KBM-7 (cell line): ENCODE measurements at places on chromosomes 3 and 15.
A peak's percentile ranks its signal among the peaks of the same experiment; 100 is the strongest.

DNA sequence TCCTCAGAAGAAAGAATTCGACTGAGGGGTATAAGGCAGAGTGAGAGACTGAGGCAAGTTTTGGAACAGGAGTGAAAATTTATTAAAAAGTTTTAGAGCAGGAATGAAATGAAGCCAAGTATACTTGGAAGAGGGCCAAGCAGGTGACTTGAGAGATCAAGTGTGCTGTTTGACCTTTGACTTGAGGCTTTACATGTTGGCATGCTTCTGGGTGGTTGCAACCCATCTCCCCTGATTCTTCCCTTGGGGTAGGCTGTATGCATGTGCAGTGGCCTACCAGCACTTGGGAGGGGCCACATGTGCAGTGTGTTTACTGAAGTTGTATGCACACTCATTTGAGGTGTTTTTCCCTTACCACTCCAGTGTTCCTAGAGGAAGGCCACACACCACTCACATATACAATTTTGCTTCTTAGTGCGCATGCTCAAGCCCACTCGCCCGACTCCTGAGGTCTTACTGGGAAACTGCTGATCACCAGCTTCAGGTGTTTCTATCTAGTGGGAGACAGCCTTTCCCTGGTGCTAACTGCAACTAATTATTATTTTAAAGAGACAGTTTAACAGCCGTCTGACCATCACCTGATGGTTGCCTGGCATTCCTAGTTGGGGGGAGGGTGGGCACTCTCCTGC is 61.5 kb upstream of the CADPS start:
- no peak for DNase-seq

DNA sequence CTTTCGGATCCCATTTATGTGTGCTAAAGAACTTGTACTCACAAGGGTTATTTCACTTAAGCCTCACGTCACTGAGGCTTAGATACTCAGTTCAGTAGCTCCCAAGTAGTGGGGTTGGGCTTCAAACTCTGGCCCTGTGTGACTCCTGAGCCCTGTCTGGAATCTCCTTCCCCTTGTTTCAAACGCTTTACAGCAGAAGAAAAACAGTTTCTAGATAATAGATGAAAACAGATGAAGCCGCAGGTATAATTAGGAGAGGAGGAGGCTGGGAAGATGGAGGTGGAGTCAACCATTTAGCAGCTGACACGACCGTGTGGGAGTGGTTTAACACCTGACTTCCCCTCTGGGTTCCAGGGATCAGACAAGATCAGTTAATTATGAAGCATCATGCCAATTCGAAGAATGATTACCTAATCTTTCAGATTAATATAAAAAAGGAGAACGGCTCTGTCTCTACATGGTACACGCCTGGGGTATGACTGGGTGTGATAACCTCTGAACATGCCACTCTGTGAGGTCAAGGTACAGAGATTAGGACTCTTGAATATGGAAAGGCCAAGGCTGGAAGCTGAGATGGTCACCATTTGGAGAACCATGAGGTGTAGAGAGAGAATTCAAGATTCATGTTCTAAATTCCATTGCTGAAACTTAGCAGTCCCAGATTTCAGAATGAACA is 31.1 kb downstream of the TPM1 start:
- DNase-seq = no peak

DNA sequence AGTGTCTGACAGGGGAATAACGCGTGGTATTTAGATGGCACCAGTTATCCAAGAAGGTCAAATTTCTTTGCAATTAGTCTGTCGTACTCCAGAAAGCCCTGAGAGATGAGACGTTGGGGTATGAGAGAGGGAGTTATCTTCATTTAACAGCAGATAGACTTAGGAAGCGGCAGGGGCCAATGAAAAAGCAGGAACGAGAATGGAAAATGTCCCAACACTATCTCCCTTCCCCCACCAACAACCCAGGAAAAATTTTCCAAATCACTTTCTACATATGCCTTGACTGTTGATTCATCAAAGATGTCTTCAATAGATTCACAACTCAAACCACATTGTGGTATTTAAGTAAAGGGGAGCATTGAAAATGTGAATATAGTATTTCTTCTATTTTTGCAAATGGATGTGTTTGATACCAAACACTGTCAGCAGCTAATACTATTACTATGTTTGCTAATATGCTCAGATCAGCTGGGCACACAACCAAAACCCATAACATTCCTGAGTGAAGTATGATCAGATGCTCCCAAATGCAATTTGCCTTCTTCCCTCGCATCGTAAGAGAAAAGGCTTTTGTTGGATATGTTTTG is 13.3 kb upstream of the GREM1 start:
- no peak for DNase-seq

- DNase-seq = peak; percentile 83
Observed at GRCh38 chr3:57048052-57048671, 12.3 kb upstream of the SPATA12 start.

DNA sequence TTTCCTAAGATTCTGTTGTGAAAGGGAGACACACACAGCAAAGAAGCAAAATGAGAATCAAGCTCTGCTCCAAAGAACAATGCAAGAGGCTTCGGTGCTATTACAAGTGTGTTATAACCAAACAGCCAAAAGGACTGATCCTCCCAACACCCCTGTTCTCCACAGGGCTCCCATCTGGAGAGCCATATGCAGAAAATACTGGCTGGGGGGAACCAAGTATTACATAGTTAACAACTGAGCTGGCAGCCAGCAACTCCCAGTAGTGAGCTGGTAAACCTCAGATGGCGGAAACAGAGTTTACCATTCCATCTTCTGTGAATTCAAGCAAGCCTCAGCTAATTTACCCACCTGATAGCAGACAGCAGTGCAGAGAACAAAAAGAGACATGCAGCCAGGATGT is 156.4 kb downstream of the NTRK3 start:
- DNase-seq = no peak

DNA sequence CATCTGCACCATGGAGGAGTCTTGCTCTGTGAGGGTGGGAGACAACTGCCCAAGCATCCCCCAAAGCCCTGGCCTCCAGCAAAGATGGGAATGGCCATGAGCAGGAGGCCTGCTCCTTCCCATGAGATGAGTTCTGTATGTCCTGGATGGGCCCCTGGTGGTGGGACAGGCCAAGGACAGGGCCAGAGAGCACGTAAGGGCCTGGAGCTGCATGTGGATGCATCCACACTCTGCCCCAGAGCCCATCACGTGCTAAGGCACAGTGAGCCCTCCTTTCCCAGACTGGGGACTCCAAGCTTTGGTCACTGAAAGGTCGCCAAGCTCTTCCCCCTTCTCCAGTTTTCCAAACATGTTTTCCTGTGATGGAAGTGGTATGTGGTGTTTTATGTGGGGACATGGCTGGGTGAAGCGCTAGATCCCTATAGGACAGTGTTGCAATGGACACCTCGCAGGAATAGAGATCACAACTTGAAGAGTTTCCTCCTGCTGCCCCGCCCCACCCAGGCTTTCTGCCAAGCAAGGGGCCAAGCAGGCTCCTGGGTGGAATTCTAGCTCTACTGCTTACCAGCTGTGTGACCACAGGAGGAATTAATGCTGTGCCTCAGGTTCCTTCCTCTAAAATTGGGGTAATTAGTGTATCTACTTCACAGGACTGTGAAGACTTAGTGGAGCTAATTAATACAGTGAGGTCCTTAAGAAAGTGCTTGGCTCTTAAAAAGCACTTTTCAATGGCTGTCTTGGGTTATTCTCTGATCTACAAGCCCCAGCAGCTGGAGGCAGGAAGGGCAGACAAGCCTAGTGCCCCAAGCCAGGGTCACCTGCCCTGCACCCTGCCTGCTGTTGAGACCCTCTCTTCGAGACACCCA is 106.4 kb upstream of the RPL32 start:
- DNase-seq = peak; percentile 69

GRCh38 chr3:63030666-63031065 is 155.4 kb upstream of the CADPS start:
- DNase-seq = no peak

DNA sequence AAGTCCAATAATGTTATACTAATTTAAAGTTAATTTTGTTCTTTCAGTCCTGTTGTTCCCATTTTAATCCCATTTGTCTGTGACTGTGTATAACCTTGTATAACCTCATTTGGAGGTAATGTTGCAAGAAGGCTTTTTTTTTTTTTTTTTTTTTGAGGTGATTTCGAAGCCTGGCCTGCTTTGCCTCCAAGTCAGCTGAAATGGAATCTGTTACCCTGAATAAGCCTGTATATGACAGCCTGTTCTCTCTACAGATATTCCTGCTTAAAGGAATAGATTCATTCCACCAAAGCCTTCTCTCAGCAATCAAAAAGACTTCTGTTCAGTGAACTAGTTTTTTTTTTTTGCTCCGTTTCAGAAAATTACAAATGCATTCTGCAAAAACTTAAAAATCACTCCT is 271.8 kb upstream of the UBE2E1 start:
- no peak for DNase-seq

GRCh38 chr3:151425627-151426340 is 35.1 kb downstream of the IGSF10 start:
- DNase-seq = no peak

- peak; percentile 48 for DNase-seq
Observed at GRCh38 chr3:126134219-126134975, 46.0 kb downstream of the ALDH1L1 start.

DNA sequence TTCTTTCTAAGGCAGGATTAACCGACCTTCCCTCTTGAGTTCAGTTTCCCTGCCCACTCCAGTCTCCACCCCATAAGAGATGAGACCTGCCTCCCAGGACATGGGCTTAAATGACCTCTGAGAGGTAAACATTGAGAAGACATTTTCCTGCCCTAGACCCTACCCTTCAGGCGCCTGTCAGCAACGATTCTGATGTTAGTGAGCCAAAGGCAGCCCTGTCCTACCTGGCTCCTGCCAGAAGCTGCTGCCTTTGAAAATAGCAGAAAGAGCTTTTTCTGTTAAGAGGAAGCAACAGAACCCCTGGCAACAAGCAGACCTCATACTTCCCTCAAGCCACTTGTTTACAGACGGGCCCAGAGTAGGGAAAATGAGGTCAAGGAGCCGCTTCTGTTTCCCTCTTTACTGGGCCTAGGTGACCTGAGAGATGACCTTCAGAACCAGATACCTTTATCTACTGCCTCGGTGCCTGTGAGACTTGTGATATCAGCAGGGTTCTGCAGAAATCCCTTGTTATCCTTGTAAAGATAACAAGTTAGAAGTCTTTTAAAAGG is 52.0 kb downstream of the CD200R1L start:
- DNase-seq = peak; percentile 71

DNA sequence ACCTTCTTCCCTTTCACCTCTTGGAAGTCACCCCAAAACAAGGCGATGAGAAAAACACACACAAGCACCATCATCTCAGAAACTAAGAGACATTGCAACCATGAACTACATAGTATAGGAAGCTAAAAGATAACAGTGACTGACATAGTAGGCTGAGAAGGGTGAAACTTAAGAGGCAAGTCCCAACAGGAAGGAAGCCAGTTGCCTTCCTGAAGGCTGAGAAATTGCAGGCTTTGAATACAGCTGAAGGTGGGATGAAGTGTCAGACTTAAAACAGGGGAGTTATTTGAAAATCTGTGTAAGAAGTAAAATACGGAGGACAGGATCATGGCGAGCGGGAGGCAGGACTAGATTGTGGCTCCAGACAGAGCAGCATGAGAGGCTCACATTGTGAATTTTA is 27.8 kb downstream of the SLC27A2 start:
- DNase-seq = no peak

DNA sequence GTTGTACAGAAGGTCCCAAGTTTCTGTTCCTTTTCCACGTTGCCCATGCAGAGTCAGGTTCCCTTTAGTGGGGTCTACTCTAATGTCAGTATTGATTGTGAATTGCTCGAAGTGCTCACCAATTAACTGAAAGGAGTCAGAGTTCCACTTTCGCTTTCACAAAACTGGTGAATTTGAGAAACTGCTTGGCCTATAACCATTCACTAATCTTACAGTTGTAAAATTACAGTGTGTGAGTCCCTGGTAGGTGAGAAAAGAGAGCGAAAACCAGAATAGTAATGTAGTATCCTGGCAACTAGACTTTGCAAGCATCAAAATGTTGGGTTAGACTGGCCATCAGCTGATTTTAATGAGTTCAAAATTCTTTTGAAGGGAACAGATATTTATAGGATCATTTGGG is 237.5 kb upstream of the CHRM5 start:
- no peak for DNase-seq

- DNase-seq = no peak
Observed at GRCh38 chr3:126369490-126369889, 12.3 kb upstream of the KLF15 start.

DNA sequence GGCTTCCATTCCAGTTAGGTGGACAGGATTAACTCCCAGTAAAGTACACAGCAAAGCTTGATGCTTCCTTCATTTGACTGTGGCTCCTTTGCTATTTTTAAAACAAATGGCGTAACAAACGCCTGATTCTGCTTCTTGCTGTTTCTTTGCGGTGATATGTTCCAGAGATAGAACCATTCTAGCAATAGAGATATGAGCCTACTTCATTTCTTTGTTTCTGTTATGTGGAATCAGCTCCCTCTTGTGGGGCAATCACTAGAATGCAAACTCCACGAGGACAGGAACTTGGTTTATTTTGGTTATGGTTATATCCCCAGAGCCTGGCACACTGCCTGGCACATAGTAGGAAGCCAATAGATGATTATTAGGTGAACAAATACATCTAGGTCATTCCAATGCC is 122.6 kb upstream of the SLC6A11 start:
- peak; percentile 7 for DNase-seq

DNA sequence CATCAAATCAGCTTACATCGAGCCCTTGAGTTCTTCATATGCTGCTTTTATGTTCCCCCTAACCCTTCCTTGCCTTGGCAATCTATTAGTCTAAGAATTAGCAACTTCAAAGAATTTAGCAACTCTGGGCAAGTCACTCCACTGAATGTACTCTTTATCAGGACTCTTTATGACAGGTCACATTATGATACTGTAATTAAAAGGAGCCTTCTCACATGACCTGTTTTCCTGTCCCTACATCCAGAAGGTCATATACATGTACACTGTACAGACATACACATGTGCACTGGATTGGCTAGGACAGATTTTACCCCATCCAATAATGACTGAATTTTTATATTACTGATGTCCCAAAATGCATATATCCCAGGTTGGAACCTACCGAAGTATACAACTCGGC is 463.1 kb downstream of the SHQ1 start:
- no peak for DNase-seq

GRCh38 chr3:63872135-63872924 is 8.7 kb downstream of the ATXN7 start:
- no peak for DNase-seq

DNA sequence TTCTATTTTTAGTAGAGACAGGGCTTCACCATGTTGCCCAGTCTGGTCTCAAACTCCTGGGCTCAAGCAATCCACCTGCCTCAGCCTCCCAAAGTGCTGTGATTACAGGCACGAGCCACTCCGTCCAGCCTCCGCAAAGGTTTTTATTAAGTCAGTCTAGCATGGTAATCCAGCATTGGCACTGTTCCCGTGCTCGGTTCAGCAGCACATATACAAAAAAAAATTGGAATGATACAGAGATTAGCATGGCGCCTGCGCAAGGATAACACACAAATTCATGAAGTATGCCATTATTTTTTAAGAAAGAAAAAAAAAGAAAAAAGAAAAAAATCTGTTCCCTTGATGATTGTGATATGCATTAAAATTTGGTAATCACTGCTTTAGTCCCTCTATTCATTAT is 8.5 kb downstream of the CKMT1A start:
- no peak for DNase-seq
